Naive thymus-derived CD8-positive, alpha-beta T cell (primary cell): ENCODE measurements at places on chromosomes 3 and 15. TPM values are rescaled to one million over a fixed set of nuclear protein-coding genes. Genes with fewer than 3 reads are reported as not detected.

The SEMA3G gene
- not detected for total RNA-seq

The PATL2 gene
- total RNA-seq = 69.4 TPM

The DENND6A gene
- 51.0 TPM for total RNA-seq

GRCh38 chr3:162141272-162141791 lies 644.7 kb downstream of the OTOL1 start:
- no peak for DNase-seq

GRCh38 chr3:13045904-13046568 lies 27.2 kb downstream of the IQSEC1 start:
- no peak for DNase-seq
